Activated CD8-positive, alpha-beta memory T cell treated with anti-CD3 and anti-CD28 coated beads for 1 hour (primary cell): ENCODE measurements at places on chromosomes 12 and 14.

- no peak for DNase-seq
These were observed at the start of gene KDM2B for GRCh38 chr12:121580959-121581685. KDM2B (minus strand) TSS chr12:121581023; CDS start chr12:121580911, 112 bp downstream.

DNA sequence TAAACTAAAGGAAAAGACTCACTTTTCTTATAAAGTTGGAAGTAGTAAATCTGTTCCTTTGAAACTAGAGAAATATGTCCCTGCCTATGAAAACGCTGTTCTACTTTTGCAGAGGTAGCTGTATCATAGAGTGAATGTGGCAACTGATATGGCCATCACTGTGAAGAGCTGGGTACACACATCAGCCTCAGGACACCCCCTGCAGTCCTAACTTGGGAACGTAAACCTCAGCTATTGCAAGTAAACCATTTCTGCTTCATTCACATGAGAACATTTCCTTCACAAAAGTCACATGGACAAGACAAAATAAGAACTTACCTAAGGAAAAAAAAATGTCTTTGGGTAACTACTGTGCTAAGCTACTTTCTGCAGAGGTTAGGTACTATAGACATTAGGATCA, 233.3 kb upstream of the PPFIA2 start:
- peak; percentile 5 for DNase-seq

DNA sequence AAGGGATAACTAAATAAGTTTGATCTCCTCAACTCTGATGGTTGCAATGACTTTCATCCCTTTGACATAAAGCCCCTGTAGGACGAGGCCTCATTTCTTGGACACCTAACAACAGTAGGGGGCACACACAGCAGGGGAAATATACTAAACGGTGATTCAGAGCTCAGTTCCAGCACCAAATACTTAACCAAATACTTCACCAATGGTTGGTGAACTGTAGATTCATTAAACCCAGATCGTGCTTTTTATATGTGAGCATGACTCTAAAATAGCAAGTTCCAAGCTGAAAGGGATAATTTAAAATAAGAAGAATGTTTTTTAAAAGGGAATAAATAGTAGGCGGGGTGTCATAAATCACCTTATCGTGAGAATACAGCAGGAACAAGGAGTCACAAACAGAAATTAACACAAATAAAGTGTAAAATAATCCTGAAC, 53.2 kb downstream of the ATG2B start:
- DNase-seq = no peak

DNA sequence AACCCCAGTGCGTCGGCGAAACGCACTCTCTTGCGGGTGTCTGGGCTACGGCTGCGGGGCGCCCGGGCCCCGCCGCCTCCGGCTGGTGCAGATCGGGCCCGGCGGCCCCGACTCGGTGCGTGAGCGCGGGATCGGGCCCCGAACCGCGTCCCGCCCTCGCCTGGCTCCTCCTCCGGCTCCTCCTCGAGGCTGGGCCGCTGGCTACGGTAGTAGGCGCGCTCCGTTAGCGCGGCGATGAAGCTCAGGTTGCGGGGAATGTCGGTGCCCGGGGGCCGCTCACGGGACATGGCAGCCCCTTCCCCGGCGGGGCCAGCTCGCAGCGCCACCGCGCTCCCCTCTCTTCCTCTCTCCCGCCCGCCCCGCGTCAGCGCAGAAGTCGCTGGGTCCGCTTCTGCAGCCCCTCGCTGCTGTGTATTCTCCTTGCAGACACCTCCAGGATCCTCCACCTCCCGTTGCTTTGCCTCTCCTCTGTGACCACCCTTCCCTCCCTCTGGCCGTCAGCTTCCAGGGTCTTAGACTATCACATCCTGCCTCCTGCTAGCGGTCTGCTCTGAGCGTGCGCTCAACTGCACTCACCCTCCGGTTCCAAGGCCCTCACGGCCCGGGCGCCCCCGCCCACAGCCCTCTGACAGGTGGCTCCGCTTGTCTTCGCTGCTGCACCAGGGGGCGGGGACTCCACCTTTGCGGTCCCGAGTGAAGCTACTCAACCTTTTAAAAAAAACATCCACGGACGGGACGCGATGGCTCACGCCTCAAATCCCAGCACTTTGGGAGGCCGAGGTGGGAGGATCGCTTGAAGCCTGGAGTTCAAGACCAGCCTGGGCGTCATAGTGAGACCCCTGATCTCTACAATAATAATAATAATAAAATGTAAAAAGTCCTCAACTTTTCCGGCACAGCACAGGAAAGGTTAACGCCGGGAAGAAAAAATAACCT, at the start of gene PPP1R3E:
TSS of gene PPP1R3E (minus strand) at position 570 of the 936 bp plus-strand sequence. CDS start at position 287, 283 bp downstream.
- DNase-seq = peak; percentile 79

DNA sequence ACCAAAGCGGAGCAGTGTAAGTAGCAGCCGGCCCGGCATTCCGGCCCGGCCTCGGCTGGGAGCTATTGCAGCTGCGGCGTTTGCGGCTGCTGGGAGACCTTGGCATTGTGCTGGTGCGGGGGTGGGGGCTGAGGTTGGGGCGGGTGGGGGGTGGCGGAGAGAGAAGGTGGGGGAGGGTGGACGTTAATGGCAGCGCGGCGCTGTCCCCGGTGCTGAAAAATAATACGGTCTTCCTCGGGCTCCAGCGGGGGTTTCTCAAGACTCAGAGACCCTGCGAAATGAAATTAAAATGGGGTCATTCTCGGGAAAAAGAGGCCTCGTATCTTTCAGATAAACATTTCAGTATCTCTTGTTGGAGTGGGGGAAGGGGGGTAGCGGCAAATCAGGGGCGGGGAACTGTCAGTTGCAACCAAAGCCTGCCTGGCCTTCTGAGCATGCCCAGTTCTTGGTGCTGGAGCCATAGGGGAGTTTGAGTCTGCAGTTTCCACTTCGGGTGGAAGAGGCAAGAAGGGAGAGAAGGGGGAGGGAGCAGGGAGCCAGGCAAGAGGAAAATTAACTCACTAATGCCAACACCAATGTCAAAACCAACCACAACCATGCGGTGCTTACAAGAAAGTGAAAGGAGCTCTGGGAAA, 414 bp downstream of the UNC79 start:
- DNase-seq = no peak

- DNase-seq = no peak
These were observed 205.2 kb upstream of the EEA1 start for GRCh38 chr12:93134175-93134890.

- no peak for DNase-seq
These were observed 41.8 kb upstream of the SLC6A15 start for GRCh38 chr12:84954415-84954814.

DNA sequence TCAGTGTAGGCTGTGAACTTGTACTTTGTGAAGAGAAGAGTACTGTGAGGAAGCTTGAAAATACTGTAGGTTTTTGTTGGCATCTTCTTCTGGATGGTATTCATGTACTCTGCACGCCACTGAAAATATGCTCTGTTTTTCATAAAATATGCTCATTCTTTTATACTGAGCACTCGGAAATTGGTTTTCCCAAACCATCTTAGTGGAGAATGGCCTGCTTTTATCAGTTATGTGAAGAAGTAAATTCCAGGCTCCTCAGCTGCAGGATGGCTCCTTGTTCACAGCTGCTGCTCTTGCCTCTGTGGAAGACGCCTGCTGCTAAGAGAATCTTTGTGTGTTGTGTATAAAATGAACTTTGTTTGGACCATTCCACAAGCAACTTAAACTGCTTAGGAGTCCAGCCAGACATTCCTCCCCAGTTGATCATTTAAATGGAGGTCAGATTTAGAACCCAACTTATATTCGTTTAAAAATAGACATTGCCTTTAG, 443.5 kb upstream of the RGS6 start:
- DNase-seq = no peak

GRCh38 chr14:53858345-53858684, 98.3 kb downstream of the BMP4 start:
- DNase-seq = no peak

GRCh38 chr12:116257215-116257614, 20.3 kb downstream of the MED13L start:
- DNase-seq = no peak

DNA sequence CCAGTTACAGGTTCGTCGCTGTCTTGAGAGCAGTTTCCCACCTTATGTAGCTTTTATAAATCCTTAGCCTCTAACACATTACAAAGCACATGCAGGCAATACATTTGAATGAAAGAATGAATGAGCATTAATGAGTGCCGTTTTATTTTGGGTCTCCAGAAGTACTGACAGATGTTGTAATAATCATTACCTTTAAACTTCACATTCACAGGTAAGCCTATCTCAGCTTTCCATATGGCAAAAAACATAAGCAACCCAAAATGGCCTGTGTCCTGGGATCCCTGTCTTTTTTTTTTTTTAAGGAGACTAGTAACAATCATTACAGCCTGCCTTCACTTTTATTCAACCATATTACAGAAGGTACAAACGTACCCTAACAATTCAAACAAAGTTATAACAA, 52.9 kb upstream of the FERMT2 start:
- DNase-seq = no peak

DNA sequence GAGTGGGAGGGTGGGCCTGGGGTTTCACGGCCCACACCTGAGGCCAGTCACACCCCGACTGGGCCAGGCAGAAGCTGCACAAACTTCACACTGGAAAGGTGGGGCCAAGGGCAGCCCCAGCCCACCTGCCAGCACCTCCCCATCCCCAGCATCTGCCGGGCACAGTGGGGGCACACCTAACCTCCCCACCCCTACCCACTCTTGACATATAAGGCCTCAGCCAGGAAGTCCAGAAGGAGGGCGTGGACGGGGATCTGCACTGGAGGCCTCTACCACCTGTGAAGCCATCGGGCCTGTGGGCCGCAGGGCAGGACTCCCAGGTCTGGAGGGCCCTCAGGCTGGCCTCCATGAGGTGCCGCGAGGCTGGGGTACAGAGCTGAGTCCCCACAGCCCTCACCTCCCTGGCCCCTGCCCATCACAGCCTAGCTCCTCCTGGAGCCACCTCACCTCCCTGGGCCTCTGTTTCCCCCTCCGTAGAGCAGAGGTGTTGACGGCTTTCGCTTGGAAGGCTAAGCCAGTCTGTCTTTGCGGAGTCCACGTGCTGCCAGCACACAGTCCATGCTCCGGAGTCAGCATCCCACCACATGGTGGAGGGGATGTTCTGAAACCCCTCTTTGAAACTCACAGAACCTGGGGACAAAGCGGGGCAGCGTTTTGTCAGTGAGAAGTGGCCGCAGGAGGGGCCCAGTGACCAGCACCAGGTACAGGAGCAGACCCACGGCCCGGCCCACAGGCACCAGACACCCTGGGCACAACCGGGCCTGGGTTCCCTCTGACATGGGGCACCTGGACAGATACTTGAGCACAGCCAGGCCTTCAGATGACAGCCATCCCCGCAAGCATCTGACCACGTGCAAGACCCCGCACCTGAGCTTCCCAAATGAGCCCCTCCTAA, 38.2 kb upstream of the INF2 start:
- DNase-seq = no peak

DNA sequence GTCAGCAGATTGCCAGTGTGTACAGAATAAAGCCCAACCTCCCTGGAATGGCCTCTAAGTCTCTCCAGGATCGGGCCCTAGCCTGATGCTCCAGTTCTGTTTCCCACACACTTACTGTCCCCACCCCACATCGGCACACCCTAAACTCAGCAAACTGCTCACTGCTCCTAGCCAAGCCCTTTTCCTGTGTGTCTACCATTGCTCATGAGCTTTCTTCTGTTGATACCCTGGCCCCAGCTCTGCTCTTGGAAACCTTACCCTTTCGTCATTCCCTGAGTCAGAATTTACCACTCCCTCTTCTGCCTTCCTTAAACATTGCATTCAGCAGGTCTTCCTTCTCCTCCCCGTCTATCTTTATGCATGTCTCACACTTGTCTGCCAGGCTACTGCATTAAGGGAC, 158.9 kb downstream of the TMX1 start:
- no peak for DNase-seq

DNA sequence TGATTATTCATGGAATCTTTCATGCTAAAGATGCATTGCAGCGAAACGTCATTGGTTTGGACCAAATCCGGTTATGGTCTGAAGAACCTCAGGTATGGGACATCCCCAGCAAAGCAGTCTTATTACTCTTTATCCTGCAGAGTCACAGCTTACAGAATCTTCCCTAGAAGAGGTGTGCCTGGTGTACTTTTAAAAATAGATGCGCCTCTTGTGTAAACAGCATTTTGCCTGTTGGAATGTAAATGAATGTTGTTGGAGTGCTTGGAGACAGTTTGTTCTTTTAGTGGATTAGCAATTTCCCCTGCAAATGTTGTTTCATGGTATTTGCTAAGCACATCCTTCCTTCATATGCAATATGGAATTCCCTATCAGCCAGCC, 242.5 kb downstream of the ZFP36L1 start:
- DNase-seq = no peak
